ENCODE measurements at places on chromosomes 11 and 22.

DNA sequence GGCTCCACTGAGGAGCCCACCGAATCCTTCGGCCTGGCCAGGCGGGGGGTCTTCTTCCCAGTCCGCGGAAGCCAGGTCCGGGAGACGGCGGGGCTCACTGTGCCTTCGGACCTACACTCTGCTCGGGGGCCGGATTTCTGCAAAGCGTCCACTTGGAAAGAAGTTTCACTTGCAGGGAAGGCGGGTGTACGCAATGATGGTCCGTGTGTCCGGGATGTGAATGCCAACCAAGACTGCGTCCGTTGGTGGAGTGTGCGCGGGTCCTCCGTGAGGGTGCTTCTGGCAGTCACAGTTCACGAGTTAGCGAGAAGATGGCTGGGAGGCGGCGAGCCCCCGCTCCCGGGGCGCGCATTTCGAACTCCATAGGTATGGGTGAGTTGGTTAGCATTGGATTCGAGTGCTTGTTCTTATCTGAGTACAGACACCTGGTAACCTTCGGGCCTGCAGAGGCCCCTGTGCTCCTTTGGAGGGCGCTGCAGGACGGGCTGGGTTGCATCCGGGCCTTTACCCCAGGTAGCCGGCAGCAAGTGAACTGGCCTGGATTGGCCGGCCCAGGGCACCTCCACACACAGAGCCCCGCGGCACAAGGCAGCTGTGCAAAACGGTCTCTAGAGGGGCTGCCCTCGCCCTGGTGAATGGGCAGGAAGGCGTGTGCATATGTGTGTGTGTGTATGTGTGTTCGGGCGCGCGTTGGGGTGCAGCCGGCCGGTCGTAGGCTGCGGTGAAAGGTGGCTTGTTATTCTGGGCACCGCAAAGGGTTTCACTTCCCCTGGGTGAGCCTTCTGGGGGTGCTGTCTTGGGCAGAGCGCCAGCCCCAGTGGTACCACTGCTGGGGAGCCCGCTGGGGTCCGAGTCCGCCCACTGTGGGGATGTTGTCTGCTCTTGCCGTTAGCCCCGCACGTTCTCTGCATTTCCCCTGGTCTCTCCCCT lies 13.3 kb upstream of the CYP2R1 start:
- peak; percentile 80 for DNase-seq
- no peaks in the 10 kb centered on the region for H3K27me3 ChIP-seq
- H3K4me3 ChIP-seq = peak overlapping the region; percentile 58
- H3K27ac ChIP-seq = no peak overlapping the region

- no peaks in the 10 kb centered on the region for H3K27me3 ChIP-seq
- DNase-seq = peak; percentile 85
- H3K27ac ChIP-seq = peak within 1 kb of the TSS; percentile 89
- H3K36me3 ChIP-seq = no peaks in the 10 kb centered on the region
- H3K4me3 ChIP-seq = peak within 1 kb of the TSS; percentile 65
- H3K4me1 ChIP-seq = peaks cover 17% of the 10 kb centered on the region
These were observed at the start of gene TRIM29 for GRCh38 chr11:120137611-120138521. Gene TRIM29, minus strand, starts transcription at chr11:120138113. Its CDS starts 82 bp downstream, at chr11:120138031.

- H3K27ac ChIP-seq = no peak overlapping the region
- no peaks in the 10 kb centered on the region for H3K36me3 ChIP-seq
- no peak overlapping the region for H3K4me3 ChIP-seq
- H3K27me3 ChIP-seq = no peaks in the 10 kb centered on the region
These were observed 33.7 kb downstream of the DAGLA start for GRCh38 chr11:61713906-61714305.

DNA sequence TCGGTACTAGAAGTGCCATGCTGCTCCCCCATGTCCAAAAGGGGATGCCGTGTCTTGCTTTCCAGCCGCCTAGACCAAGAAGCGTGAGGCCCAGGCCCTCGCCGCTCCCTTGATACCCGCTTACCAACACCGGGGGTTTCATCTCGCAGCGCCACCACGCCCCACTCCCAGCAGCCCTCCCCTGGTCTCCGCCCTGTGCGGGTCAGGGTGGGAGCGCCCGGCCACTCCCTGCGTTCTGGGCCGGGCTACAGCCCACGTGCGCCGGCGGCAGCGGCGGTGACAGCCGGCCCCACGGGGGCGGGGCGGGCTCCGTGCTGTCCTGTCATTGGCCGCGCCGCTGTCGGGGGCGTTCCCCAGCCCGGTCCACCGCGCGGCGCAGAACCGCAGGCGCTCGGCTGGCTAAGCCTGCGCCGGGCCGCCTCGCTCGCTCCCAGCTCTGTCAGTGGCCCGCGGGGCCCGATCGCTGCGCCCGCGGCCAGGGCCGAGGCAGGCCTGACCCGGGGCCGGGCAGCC lies at the start of gene MICAL2:
MICAL2 (plus strand) TSS at position 390 of the 513 bp plus-strand sequence. CDS start 51,566 bp downstream, outside the sequence.
- H3K4me3 ChIP-seq = peak within 1 kb of the TSS; percentile 96
- no peaks in the 10 kb centered on the region for H3K36me3 ChIP-seq
- H3K27ac ChIP-seq = peak within 1 kb of the TSS; percentile 88

GRCh38 chr22:23786752-23787599 lies at the start of gene SMARCB1:
Gene SMARCB1, plus strand, starts transcription at chr22:23786966. Its CDS starts 204 bp downstream, at chr22:23787170.
- H3K27me3 ChIP-seq = no peaks in the 10 kb centered on the region
- H3K36me3 ChIP-seq = peaks cover 4% of the 10 kb centered on the region
- peak within 1 kb of the TSS; percentile 100 for H3K27ac ChIP-seq
- H3K4me1 ChIP-seq = peaks cover 57% of the 10 kb centered on the region

Data from suprapubic skin (tissue), 4 donors.